Globus pallidus (tissue), 1 donor: ENCODE measurements at places on chromosomes 3 and 15.

- no peak for DNase-seq
Measured at GRCh38 chr15:80434926-80435720, 30.9 kb downstream of the ARNT2 start.

GRCh38 chr3:35932995-35933394, 293.7 kb downstream of the ARPP21 start:
- peak; percentile 89 for DNase-seq

GRCh38 chr3:69290006-69290405, 95.9 kb downstream of the FRMD4B start:
- DNase-seq = no peak

DNA sequence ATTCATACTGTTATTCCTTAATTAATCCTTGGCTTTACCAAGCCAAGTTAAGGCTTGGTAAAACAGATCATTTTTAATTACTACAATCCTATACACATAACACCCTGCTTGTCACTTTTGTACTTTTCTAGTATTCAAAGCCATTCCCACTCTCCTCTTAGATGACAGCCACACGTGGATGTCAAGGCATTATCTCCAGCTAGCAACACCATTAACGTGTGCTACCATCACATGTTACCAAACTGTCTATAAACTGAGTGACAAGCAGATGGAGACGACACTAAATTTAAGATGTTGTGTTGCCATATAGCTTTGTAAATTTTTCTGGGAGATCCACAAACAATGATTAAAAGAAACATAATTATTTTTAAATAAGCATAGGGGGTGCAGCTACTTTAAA, 103.7 kb downstream of the UACA start:
- DNase-seq = no peak

DNA sequence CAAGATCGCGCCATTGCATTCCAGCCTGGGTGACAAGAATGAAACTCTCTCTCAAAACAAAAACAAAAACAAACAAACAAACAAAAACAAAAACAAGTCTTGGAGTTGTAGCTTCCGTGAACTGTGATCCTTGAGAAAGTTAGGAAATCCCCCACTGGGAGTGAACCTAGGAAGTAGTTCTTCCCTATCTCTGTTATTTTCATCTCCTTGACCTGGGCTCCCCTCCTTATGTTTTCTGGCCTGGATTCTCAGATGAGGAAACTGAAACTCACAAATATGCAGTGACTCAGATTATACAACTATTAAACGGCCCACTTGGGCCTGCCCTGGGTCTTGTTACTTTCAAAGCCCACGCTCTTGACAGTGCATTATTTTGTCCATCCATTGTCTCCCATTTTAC, 29.7 kb downstream of the SAXO2 start:
- DNase-seq = no peak

- DNase-seq = peak; percentile 43
Measured at GRCh38 chr3:87260270-87260669, 16.1 kb downstream of the POU1F1 start.

DNA sequence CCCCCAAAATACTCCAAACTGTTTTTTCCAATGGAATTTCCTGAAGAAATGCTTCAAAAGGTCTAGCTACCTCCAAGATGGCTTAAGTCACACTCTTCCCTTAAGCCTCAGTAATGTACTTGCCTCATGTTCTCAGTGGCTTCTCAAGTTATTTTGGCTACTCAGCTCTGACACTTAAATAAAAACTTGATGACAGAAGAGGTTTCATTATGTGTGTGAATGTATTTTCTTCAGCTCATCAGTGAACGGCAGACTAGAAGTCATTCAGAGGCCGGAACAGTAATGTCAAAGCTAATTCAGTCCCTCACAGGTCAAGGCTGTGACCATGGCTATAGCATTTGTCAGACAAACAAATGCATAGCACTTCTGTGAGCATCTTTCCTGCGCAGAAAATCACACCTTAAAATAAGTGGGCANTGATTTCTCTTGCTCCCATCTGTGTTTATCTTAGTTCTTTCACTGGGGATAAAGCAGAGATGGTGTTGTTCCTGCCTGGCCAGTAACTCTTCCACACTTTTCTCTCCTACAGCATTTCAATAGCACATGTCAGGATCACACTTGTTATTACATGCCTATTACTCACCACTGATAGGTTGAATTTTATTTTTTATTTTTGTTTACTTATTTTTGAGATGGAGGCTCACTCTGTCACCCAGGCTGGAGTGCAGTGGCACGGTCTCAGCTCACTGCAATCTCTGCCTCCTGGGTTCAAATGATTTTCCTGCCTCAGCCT, 68.5 kb upstream of the PLCL2 start:
- peak; percentile 45 for DNase-seq

DNA sequence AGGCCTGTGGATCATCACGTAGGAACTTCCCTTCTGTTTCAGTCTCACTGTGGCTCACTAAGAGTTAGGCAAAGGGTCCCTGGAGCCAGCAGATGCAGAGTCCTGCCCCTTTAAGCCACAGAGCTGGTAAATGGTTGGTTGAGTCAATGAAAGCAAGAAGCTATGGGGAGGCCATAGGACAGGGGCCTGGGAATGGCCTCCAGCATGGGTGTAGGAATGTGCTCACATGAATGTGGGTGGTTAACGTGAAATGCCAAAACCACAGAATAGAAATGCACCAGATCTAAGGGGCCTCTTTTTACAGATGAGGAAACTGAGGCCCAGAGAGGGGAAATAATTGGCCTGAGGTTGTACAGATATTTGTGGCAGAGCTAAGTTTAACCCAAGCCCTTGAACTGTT, 150.3 kb downstream of the TLE3 start:
- DNase-seq = no peak

DNA sequence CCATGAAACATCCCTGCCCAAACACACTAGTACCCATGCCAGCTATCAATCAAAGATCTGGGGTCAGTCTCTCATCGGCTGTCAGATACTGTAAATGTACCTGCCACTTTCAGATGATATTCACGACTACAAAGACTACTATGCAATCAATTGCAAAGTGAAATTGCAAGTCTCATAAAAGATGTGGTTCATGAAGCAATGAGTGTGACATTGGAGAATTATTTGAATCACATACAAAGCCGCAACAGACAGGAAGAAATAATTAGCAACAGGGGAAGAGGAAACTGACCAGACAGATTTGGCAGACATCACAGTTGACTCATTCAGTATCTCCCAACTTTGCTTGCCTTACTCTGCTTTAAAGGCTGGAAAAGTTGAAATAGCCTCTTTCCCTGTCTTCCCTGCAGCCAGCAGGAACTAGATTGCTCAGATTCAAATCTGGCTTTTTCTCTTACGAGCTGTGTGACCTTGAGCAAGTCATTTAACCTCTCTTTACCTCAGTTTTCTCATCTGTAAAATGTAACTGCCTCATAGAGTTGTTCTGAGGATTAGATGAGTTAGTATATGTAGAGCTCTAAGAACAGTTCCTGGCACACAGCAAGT, 95.7 kb upstream of the C3orf80 start:
- no peak for DNase-seq

DNA sequence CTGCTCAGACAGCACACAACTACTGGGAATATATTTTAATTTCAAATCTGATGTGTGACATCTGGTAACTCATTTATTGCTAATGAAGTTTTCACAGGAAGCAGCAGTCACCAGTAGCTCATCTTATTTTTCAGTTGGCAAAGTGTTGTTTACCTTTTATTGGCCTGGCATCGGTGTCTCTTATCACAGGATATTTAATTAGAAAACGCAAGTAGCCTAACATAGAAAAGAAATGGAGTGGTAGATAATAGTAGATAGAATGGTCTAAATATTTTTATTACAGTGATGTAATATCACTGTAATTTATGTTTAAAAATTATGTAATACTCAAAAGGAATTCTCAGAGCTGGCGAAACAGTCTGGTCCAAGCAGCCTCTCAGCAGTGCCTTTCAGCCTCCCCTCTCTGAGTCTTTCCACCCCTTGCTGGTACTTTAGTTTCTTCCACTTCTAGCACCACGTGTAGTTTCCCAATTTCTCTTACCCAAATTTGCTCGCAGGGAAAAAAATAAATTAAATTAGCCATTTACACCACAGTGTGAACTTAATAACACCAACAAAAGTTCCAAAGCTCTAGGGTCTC, 31.9 kb downstream of the AGTR1 start:
- no peak for DNase-seq

- DNase-seq = no peak
Measured at GRCh38 chr3:141878817-141879216, 2.4 kb downstream of the ATP1B3 start.

- no peak for DNase-seq
Measured at GRCh38 chr3:62876064-62876463, 848 bp upstream of the CADPS start.

- no peak for DNase-seq
Measured at GRCh38 chr3:62557450-62557849, 184.1 kb upstream of the FEZF2 start.

DNA sequence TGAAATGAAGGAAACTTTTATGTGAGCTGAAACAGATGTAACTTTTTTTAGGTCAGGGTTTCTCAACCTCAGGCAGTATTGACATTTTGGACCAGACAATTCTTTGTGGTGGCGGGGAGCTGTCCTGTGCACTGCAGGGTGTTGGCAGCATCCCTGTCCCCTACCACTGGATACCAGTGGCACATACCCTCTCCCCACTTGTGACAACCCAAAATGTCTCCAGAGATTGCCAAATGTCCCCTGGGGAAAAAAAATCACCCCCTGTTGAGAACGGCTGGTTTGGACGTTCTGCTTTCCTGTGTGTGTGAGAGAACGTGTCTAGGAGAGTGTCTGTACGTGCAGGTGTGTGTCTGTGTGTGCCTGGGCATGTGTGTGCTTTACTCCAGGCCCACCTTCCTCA, 30.7 kb upstream of the GRIP2 start:
- DNase-seq = no peak

DNA sequence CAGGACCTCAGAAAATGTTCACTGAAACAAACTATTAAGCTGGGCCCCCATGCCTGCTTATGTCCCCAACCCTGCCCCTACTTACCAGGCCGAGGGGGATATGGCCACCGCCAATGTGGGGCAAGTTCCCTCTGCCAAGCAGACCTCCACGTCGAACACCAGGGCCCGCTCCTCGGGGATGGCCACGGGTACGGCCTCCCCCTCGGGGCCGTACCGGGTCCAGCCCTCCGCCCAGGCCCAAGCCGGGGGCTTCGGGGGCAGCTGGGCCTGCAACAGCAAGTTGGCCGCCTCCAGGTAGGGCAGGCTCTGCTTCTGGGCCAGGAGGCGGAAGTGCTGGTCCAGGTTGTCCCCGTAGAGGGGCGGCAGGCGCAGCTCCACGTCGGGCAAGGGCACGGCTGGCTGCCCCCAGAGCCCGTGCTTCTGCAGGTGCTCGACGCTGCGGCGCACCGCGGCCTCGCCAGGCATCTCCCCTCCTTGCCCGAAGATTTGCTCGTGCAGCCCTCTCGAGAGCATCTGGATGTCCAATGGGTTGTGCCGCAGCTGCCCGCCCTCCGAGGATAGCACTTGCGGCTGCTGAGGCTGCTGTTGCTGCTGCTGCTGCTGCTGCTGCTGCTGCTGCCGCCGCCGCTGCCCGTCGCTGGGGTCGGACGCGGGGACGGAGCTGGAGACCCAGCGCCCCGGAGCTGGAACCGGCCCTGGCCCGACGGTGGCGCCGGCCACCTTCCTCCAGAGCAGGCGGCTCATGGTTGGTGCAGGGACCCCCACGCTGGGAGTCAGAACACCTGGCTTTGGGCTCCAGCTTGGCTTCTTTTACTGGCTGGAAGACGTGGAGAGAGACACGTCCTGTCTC, 1.4 kb downstream of the POLG start:
- DNase-seq = no peak

- DNase-seq = no peak
Measured at GRCh38 chr3:114194750-114195149, 15.9 kb upstream of the DRD3 start.

DNA sequence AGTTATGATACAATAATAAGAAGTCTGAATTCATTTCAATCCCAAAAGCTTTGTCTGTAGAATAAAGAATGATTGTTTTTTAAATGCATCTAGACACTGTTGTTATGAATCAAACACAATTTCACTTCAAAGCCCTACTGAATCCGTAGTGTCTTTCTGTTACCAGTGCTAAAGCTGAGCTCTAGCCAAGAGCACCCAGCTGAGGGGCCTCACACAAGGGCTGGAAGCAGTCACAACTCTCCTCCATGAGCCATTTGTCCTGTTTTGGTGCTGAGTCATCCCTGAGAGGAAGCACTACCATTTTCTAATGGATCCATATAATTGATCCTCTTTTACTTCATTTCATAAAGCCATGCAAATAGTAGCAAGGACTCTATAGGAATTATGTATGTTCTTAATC, 158.2 kb upstream of the ANKRD28 start:
- peak; percentile 71 for DNase-seq

DNA sequence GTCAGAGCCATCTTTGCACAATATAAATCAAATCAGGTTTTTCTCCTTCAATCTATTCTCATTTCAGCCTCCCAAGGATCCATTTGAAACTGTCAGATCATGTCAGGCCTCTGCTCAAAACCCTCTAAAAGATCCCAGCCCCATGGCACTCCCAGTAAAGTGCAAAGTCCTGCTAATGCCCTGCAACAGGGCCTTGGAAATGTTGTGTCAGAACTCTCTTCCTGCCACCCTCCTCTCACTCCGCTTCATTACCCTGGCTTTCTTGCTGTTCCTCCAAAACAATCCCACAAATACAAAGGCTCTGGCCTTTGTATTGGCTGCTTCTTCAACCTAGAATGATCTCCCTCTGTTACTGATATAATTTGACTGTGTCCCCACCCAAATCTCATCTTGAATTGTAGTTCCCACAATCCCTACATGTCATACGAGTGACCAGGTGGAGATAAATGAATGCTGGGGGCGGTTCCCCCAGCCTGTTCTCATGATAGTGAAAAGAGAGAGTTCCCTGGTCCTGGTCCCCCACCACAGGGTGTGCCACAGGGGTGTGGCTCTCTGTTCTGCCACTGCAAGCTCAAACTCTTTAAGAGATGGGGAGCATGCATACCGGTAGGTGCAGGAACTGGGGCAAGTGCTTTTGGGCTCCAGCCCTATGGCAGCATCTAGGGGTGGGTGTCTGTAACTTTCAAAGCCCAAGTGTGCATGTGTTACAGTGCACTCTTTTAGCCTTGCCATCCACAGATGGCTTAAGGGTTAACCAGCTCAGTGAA, 22.9 kb upstream of the TRA2B start:
- DNase-seq = no peak

DNA sequence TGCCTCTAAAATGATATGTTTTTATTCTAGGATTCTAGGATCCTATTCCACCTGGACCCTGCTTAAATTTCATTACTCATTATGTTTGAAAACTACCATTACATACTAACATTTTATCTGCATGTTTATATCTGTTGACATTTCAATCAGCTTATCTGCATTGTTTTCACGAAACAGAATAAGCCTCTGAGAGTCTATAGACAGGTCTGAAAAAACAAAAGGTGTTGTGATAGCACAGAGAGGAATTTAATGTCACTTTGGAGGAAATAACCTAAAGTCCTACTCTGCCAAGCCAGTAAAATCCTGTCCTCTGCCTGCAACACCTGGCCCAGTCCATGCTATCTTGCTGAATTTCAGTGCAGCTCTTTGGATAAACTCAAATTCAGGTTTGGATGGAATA, 315.2 kb downstream of the ZBTB20 start:
- no peak for DNase-seq

DNA sequence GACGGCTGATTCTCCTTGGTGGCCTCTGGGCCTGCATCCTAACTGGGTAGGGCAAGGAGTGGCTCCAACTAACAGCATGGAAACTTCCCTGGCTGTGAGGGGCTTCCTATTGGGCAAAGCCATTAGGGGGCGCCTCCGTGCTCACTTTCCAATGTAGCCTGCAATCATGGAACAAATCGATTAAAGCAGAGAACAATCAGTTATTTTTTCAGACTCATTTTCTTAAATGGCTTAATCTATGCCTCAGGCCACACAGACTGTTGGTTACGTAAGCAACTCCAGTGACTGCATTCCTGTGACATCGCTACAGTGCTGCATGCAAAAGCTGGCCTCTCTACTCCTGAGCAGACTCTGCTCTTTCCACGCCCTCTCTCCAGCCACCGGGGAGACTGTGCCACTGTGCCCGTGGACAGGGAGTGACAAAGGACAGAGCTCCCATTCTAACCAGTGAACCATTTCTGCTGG, 278.9 kb downstream of the KLF13 start:
- DNase-seq = peak; percentile 44
